ENCODE measurements at places on chromosomes 6 and 20.

DNA sequence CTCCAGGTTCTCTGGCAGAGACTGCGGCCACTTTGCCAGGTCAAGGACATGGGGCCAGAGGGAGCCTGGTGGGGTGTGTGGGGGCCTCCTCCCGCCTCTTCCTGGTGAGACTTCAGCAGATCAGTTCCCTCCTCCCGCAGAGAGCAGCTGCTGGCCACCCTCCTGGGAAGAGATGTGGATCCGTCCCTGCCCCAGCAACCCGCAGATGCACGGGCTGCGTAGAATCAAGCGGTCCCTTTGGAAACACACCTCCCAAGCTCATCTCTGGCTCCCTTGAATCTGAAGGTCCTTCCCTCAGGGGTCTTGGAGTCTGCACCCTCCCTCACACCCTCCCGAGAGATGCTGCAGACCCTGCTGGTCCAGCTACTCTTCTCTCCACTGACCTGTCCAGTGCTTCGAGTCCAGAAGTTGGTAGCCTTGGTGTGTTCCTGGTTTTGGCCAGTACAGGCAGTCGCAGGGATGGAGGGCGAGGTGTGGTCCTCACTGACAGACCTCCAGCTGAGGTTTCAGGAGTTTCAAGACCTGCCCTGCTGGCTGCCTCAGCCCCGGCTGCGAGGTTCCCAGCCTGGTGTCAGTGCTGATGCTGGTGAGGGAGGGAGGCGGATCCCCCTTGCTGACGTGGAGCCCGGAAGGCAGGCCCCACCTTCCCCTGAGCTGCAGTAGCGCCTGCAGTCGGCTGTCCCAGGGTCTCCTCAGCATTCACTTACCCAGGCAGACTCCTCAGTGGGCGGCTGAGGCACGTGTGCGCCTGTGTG lies at the start of gene NPBWR2:
NPBWR2 (minus strand) TSS at position 585 of the 755 bp plus-strand sequence. CDS start 734 bp downstream, outside the sequence.
- DNase-seq, result no peak

DNA sequence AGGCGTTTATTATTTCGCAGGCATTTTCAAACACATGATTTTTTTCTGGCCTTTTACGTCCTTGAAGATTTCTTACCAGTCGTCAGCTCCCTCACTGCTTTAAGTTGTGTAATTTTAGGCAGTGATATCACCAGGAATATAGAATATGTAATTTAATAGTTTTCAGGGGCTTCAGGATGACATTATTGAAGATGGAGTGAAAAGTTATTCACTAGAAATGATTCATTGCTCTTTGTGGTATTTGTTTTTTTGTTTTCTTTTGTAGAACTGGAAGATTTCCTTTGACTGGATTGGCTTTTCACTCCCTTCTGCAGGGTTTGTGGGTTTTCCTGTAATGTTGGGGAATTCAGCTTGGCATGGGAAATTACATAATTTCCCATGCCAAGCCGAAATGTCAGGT lies 2.0 kb downstream of the LRRC1 start:
- no peak for DNase-seq

GRCh38 chr6:87196275-87196842 lies 41.0 kb downstream of the ZNF292 start:
- no peak for DNase-seq

DNA sequence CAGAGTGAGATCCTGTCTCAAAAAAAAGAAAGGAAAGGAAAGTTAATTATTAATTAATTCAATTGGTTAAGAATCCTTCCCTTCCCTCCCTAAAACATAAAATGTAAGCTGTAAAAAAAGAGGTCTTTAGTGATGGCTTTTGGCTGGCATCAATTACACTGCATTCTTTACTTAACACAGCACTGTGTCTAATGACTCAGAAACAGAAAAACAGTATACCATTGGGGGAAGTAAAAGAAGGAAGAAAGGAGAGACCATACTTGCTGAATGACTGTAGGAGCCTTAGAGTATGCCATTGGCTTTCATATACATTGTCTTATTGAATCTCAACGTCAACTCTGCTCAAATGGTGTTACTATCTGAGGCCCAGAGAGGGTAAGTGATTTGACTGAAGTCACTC lies 18.3 kb upstream of the CITED2 start:
- DNase-seq, result no peak

DNA sequence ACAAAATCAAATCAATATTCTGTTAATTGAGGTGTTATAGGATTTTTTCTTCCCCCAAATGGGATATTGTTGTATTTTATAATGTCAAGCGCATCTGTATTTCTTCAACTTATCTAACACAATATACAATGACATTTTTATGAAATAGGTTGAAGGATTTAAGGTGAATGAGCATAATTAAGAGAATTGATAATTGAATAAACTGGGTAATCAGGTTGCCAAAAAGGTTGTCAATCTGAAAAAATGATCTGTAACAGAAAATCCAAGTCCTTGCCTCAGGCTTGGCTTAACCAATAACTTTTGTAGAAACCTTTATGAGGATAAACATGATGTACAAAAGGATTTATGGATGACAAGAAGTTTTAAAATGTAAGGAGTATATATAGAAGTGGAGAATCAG lies 1101.7 kb upstream of the EYS start:
- DNase-seq, result no peak

- no peak for DNase-seq
Observed at GRCh38 chr6:19024737-19025136, 637.6 kb downstream of the RNF144B start.

DNA sequence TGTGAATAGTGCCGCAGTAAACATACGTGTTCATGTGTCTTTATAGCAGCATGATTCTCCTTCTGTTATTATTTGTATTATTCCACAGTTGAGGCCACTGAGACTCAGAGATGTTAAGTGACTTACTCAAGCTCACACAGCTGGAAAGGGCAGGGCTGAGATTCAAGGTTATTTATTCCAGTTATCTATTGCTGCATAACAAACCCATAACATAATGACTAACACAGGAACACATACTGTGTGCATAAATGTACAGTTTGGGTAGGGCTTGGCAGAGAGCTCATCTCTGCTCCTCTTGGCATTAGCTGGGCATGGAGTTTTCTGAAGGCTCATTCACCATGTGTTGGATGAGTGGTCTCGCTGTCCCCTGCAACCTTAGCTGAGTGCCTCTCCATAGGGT lies 68.8 kb downstream of the STK35 start:
- DNase-seq, result no peak

- no peak for DNase-seq
Observed at GRCh38 chr20:6305536-6305935, 182.7 kb upstream of the FERMT1 start.

DNA sequence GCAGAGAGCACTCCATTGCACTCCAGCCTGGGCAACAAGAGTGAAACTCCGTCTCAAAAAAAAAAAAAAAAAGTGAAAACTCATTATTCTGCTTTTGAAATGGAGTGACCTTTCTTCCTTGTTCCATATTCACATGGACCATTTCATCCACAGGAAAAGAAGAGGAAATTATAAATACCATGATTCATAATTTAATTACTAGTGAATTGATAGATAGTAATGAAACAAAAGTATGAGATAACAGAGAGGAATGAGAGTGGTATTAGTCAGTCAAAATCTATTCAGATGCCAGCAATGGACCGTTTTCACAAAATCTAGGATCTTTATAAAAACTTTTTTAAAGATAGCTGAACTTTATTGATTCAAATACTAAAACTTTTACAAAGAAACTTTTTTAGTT lies 443.1 kb upstream of the FLRT3 start:
- no peak for DNase-seq

DNA sequence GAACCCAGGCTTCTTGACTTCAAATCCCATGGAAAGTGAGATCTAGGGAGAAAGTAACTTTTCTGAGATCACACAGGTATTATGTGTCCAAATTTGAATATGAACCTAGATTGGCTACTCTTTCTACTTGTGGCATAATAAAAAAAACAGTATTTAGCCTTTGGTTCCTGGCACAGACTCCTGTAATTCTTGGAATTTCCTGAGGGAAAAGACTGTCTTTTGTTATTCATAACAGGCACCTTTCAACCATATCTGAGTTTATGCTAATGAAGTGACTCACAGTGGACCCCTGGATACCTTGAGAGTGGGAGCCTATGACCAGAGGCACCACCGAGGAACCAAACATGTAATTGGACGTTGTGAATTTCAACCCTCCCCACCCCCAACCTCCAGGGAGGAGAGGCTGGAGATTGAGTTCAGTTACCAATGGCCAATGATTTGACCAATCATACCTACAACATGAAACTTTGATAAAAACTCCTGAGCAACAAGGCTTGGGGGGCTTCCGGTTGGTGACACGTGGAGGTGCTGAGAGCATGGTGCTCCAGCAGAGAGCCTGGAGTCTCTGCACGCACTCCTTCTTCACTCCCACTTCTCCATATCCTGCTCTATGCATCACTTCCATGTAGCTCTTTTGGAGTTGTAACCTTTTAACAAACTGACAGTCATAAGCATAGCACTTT lies 48.8 kb downstream of the LAMA4 start:
- DNase-seq, result no peak

GRCh38 chr6:35642471-35643161 lies 46.1 kb downstream of the FKBP5 start:
- no peak for DNase-seq

GRCh38 chr6:56849896-56850295 lies 105.0 kb upstream of the BEND6 start:
- DNase-seq, result no peak

- DNase-seq, result no peak
Observed at GRCh38 chr6:56223995-56224394, 23.4 kb downstream of the COL21A1 start.

DNA sequence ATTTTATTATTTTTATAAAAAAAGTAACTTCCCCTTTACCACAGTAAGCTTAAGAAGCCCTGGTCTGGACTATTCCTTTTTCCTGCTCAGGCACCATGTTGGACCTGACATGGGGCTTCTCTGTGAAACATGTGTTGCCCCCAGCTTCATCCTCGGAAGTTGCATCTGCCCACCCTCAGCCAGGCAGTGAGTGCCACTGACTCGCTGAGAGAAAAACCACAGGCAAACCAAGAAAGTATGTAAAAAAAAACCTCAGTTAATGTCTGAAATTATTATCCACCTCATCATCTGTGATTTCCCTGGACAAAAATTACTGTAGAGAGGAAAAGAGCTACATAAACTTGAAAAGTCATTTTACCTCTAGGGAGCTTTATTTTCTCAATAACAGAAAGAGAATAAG lies 109.9 kb upstream of the MCHR2 start:
- DNase-seq, result no peak

DNA sequence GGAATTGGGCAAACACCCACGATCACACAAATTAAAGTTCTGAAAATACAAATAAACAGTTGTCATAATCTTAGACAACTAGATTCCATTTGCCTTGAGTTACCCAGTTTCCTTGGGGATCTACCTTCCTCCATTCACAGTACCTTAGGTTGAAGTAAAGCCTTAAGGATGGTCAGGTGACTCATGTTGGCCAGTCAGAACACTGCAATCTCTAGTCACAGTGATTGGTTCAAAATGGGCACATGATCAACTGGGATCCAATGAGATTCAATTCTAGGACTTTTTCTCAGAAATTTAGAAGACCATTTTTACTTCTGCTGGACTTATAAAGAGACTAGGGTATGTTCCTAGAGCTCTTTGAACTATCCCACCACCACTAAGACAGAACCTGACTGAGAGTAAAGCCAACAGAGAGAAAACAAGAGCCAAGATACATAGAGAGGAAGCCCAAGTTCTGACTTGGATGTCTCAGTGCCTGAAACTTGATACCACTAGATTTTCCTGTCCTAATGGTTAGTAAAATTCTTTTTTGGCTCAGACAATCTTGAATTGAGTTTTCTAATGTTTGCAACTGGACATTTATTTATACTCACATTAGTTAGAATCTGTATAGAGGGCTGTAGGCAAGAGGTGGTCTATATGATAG lies 8.6 kb upstream of the CLIC5 start:
- no peak for DNase-seq

- DNase-seq, result no peak
Observed at GRCh38 chr6:101516578-101516977, 123.1 kb downstream of the GRIK2 start.

- no peak for DNase-seq
Observed at GRCh38 chr6:122709922-122710512, 69.5 kb upstream of the FABP7 start.

DNA sequence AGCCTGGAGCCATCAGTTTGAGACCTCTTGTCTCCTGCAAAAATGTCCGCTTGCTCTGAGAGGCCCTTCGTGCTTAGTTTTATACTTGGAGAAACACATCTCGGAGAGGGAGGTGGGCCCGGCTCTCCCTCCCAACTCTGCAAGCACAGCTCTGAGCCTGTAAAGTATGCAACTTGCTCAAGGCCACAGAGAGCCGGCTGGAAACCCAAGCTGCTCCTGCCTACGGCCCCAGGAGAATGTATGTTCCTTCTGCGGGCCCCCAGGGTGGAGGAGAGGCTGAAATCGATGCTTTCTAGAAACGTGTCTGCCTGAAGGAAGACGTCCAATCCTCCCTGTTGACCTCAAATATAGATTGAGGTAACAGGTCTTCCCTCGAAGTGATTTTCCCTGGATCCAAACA lies 205.4 kb downstream of the PREX1 start:
- DNase-seq, result no peak

DNA sequence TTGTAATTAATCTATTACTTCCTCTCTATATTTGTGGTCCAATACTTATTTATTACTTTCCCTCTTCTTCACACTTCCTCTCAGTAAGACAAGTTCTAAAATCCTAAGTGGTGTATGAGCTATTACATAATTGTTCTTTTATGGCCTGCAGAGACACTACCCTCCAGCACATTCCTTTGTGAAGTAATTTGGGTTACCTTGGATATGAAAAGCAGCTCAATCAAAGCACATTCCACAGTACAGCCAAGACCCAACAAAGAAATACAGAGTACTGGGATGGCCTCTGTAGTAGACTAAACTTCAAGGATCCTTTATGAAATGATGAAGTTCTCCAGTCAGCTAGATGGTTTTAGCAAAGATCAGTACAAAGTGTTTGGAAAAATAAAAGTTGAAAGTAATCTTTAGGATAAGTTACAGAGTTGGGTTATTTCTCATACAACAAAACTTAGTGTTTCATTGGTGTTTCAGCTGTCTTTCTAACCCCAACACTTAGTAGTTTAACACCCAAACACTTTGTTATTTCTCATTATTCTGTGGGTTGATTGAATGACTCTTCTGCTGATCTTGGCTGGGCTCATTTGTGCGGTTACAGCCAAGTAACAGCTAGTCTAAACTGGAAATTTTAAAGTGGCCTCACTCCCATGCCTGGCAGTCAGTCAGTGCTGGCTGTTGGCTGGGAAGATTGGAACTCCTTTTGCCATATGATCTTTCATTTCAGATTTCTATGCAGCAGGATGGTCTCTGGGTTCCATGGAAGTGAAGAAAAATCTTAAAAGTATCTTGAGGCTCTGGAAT lies 161.5 kb upstream of the POU3F2 start:
- no peak for DNase-seq

DNA sequence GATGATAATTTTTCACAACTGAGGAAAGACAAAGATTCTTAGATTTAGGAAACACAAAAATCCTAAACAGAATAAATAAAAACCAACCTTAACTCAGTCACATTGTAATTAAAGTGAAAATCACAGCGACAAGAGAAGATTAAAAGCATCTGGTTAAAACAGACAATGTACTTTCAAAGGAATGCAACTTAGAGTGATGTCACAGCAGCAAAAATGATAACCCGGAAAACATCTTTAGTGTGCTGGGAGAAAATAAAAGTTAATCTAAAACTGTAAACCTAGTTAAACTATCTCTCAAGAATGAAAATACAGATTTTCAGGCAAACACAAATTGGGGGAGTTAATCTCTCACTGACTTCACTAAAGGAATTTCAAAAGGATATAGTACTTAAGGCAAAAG lies 76.8 kb upstream of the OGFRL1 start:
- DNase-seq, result no peak

- DNase-seq, result no peak
Observed at GRCh38 chr6:40726853-40727252, 139.7 kb upstream of the LRFN2 start.
